ENCODE measurements at places on chromosomes 7 and 10. TPM values are rescaled to one million over a fixed set of nuclear protein-coding genes. Genes with fewer than 3 reads are reported as not detected.
A peak's percentile ranks its signal among the peaks of the same experiment; 100 is the strongest.

- H3K27ac ChIP-seq, result no peak overlapping the region
- no peaks in the 10 kb centered on the region for H3K36me3 ChIP-seq
- peaks cover 6% of the 10 kb centered on the region for H3K4me1 ChIP-seq
- DNase-seq, result peak; percentile 79
Measured at GRCh38 chr7:37201003-37201875, 247.4 kb downstream of the ELMO1 start.

HMX2 gene
- not detected for total RNA-seq

GRCh38 chr7:122143376-122143750, 686 bp downstream of the AASS start:
- H3K4me3 ChIP-seq, result peak overlapping the region; percentile 92
- peak; percentile 27 for DNase-seq
- H3K36me3 ChIP-seq, result peaks cover 5% of the 10 kb centered on the region
- no peaks in the 10 kb centered on the region for H3K27me3 ChIP-seq
- peaks cover 28% of the 10 kb centered on the region for H3K4me1 ChIP-seq

PTER gene
- total RNA-seq, result 53.2 TPM

ASZ1 gene
- total RNA-seq, result not detected

- H3K27ac ChIP-seq, result no peak overlapping the region
- no peaks in the 10 kb centered on the region for H3K27me3 ChIP-seq
- no peak overlapping the region for H3K4me3 ChIP-seq
- no peaks in the 10 kb centered on the region for H3K36me3 ChIP-seq
- DNase-seq, result no peak
- H3K4me1 ChIP-seq, result no peaks in the 10 kb centered on the region
Measured at GRCh38 chr7:154743206-154743605, 259.7 kb downstream of the PAXIP1 start.

HOXA10 gene
- 3.9 TPM for total RNA-seq

EBF3 gene
- total RNA-seq, result not detected

GRCh38 chr10:28822719-28823464, 145.6 kb downstream of the BAMBI start:
- no peak overlapping the region for H3K4me3 ChIP-seq
- no peaks in the 10 kb centered on the region for H3K4me1 ChIP-seq
- DNase-seq, result no peak
- no peaks in the 10 kb centered on the region for H3K36me3 ChIP-seq

DNA sequence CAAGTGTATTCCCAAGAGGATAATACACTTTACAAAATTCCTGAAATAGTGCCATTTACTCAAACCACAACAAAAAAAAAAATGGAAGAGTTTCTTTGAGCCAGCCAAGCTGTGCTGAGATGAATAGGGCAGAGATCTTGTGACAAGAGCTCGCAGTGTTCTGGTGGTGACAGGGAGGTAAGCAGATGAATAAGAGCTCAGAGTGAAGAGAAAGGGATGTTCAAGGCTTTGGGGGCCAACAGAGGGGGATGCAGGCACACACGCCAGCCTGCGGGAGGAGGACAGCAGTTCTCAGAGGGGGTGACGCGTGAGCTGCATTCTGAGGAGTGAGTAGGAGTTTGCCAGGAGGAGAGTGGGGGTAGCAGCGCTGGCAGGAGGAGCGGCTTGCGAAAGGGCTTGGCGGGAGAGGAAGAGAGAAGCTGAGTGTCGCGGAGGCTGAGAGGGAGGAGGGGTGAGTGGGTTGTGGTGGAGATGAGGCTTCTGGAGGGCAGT, 194.4 kb upstream of the IMMP2L start:
- no peak for DNase-seq
- peaks cover 14% of the 10 kb centered on the region for H3K36me3 ChIP-seq

NCF1 gene
- not detected for total RNA-seq

GRCh38 chr10:101263150-101263752, 34.0 kb upstream of the LBX1 start:
- H3K27me3 ChIP-seq, result no peaks in the 10 kb centered on the region
- no peak for DNase-seq
- H3K4me3 ChIP-seq, result no peak overlapping the region
- no peaks in the 10 kb centered on the region for H3K36me3 ChIP-seq

- H3K4me3 ChIP-seq, result no peak overlapping the region
- peaks cover 65% of the 10 kb centered on the region for H3K36me3 ChIP-seq
- no peak overlapping the region for H3K27ac ChIP-seq
- DNase-seq, result no peak
- no peaks in the 10 kb centered on the region for H3K27me3 ChIP-seq
Measured at GRCh38 chr7:76332078-76332477, 26.7 kb downstream of the YWHAG start.
